ENCODE measurements at places on chromosomes 3 and 15.

GRCh38 chr3:159448902-159449301 is 539.7 kb upstream of the IL12A start:
- no peak for DNase-seq

GRCh38 chr3:16896820-16897219 is 12.1 kb downstream of the PLCL2 start:
- DNase-seq = no peak

- DNase-seq = no peak
These were observed 48.9 kb upstream of the ACTL6A start for GRCh38 chr3:179513862-179514261.

DNA sequence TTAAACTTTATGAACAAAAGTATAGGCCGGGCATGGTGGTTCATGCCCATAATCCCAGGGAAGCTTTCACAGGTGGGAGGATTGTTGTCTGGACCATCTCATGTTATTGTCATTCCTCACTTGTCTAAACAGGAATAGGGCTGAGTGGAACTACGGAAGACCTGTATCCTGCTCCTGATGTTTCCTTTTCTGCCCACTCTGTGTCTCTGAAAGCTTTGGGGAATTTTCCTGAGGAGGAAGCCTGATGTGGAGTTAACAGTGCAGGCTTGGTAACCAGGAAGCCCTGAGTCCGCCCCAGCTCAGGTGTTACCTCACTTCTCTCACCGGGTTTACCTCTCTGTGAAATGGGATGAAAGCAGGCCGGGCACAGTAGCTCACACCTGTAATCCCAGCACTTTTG is 2.0 kb upstream of the SS18L2 start:
- no peak for DNase-seq

DNA sequence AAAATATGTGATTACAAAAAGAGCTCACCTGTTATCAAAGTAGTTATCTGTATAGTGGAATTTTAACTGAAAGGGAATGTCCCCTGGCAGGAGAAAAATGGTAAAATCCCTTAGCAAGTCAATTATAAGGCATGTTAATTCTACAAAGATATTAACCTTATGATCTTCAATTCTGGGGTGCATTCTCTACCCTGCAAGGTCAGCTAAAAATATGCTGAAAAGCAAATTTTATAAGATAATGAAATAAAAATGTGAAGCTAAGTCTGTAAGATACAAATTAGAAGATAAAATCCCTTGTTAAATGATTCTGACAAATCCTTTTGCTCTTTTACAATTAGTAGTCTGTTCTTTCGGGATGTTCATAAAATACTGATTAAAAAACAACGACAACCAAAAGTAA is 109.8 kb downstream of the BBX start:
- DNase-seq = no peak

GRCh38 chr3:139561959-139562676 is 22.6 kb upstream of the RBP1 start:
- no peak for DNase-seq

DNA sequence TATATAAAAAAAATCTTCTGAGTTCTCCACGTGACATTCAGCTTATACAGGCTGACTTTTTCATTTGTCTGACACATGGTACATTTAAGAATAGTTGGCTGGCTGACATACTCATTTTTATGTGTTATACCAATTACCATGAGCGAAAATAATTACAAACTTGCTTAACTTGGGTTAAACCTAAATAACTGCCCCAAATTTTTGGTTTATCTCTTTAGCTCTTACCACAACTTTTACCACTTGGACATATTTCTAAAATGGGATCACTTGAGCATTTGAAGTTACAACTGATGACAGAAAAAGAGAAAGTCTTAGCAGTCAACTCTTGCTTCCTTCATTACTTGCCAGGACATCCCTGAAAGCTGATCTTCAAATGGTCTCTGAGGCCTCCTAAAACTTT is 618.1 kb downstream of the RBMS3 start:
- DNase-seq = no peak

DNA sequence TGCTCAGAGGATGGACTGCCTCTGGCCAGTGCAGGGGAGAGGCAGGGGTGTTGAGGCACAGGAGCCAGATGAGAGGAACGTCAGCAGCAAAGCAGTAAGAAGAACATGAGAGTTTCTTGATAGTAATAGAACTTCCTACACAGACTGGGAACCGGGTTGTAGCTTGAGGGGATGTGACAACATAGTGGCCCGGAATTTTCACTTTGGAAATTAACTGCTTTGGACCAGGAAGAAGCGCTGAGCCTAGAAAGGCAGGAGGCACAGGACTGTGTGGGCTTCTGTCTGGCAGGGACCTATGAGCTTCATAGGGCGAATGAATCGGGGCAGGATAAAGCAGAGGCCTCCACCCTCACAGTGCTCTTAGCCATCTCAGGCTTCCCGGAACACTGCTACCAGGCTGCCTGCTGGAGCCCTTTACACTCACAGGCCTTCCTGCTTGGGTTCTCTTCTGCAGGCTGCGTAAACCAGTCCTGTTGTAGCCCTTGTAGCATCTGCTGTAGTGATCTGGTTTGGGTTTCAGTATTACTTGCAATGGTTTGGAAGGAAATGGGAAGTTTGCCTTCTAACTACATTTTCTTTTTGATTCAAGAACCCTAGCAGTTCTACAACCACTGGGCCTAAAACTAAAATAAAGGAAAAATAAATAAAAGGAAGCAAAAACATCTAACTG is 3.3 kb upstream of the ADPGK start:
- no peak for DNase-seq

GRCh38 chr3:58021072-58021959 is 13.1 kb downstream of the FLNB start:
- no peak for DNase-seq

- no peak for DNase-seq
These were observed 136.2 kb upstream of the ICE2 start for GRCh38 chr15:60614862-60615771.

DNA sequence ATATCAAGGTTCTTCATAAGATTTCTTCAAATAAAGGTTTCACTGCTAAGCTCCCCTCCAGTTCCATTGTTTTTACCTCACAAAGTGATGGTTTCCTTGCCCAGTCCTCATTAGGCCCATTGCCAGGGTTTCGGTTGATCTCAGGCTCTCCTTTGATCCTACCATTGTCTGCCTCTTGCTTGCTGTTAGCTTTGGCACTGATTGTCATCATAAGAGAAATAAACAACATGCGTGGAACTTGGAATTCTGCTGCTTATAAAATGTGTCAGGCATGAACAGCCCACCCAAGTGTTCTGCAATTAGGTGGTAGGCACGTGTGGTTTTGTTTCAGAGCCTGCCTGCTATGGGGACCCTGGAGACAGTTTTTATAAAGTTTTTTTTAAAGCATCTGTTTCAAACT is 107.6 kb upstream of the BFSP2 start:
- DNase-seq = no peak

GRCh38 chr3:61066800-61067199 is 184.5 kb downstream of the FHIT start:
- DNase-seq = no peak

DNA sequence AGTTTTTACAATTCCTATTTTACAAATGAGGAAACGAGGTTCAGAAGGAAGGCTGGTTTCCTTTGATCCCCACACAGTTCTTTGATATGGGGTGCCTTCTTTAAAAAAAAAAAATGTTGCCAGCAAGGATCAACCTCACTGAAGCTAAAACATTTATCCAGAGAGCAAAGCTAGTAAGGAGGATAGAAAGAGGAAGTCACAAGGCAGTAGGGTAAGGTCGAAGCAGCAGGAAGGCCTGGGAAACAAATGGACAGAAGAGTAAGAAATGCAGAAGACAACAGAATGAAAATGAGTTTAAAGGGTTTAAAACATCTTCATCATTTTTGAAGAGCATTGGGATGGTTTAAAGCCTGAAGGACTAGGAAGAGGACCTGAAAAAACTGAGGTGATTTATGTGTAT is 30.6 kb upstream of the CP start:
- no peak for DNase-seq

GRCh38 chr15:45268135-45268534 is 16.1 kb downstream of the SLC28A2 start:
- DNase-seq = no peak

GRCh38 chr3:21877214-21877754 is 126.3 kb upstream of the ZNF385D start:
- DNase-seq = no peak

DNA sequence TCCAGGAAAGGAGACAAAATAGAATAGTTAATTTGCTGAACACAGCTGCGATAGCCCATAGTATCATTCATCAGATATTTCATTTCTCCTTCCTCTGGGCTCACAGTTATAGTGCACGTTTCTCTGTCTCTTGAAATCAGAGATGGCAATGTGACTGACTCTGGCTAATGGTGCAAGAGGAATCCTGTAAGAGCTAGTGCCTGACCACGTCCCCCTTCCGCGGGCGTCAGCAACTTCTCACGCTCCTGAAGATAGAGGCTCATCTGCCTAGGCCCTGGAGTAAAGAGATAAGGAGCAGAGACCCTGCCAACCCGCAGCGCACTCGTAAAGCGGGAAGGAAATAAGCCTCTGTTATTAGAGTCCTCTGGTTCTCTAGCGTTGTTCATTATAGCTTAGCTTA is 391.8 kb downstream of the VPS13C start:
- no peak for DNase-seq

DNA sequence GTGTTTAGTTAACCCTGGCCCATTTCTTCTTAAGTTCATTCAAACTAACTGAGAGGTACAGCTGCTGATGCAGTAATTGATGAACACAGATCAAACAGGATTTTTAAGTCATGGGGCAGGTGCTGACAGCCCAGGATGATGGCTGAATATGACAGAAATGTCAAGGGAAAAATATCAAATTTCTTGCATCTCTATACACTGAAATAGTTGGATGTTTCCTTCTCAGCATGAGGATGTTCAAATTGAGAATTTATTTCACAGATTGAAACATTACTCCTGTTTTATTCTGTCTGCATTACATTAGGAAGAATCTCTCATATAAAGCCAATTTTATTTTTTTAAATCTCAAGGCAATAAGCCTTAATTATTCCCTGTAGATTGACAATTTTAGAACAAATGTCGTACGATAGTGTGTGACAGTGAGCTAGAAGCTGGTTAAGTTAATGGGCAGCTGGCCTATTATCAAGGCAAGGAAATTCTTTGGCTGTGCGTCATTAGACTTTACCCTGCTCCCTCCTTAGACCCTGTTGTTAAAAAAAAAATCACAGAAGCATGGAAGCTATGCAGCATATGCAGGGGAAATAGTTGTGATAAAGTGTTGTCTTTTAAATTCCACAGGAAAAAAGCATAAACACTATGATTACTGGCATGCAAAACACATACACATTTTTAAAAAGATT is 183.8 kb upstream of the KCNMB2 start:
- no peak for DNase-seq

- no peak for DNase-seq
These were observed 1.7 kb downstream of the SLMAP start for GRCh38 chr3:57757642-57758297.

DNA sequence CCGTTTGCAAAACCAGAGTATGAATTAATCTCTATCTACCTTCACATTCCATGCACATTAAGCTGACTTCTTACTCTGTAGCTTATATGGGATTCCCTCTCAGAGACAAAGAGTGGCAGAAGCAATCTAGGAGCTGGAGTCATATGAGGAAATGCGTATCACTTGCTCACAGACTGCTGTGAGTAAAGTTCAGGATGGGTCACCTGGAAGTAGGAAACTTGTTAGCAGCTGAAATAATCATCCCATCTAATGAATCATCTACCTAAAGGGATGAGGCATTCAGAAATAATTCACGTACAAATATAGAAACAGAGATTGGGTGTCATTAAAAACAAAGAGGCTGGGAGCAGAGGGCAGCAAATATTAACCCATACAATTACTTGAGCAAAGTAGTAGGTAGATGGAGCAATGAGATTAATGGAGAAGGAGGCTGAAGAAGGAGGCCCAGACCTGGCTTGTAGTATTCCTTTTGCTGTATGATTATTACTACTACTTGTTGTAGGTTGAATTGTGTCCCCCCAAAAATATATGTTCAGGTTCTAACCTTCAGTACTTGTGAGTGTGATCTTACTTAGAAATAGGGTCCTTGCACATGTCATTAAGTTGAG is 866.3 kb downstream of the ROBO2 start:
- DNase-seq = no peak

GRCh38 chr3:177929310-177929709 is 606.9 kb upstream of the KCNMB2 start:
- DNase-seq = no peak

GRCh38 chr3:158977497-158977896 is 175.6 kb downstream of the MFSD1 start:
- DNase-seq = no peak

GRCh38 chr3:69240651-69241568 is 118.5 kb upstream of the LMOD3 start:
- DNase-seq = no peak

- no peak for DNase-seq
These were observed 44.4 kb downstream of the PCOLCE2 start for GRCh38 chr3:142844339-142844977.

- no peak for DNase-seq
These were observed 102.6 kb downstream of the DPH6 start for GRCh38 chr15:35443376-35443775.

- DNase-seq = no peak
These were observed 266.1 kb downstream of the CGGBP1 start for GRCh38 chr3:87792534-87793336.

GRCh38 chr15:42704492-42704926 is 32.4 kb downstream of the CDAN1 start:
- peak; percentile 5 for DNase-seq

- no peak for DNase-seq
These were observed 265.9 kb downstream of the SHQ1 start for GRCh38 chr3:72582211-72582878.

- DNase-seq = no peak
These were observed 189.2 kb downstream of the RSL24D1 start for GRCh38 chr15:55007561-55007960.

All from stimulated activated CD8-positive, alpha-beta memory T cell treated with anti-CD3 and anti-CD28 coated beads, Interleukin-7, amount 100 ng/mL, for 1 hour (primary cell).